Pancreas (tissue), 10 donors: ENCODE measurements at places on chromosomes 1 and 21. TPM values are rescaled to one million over a fixed set of nuclear protein-coding genes. Genes with fewer than 3 reads are reported as not detected.

The C1QA gene
- total RNA-seq = 3.3 TPM

The SPRR2A gene
- not detected for total RNA-seq

The CD53 gene
- 1.6 TPM for total RNA-seq

The IGSF21 gene
- total RNA-seq = 0.28 TPM

The GPR37L1 gene
- not detected for total RNA-seq

The TRNAU1AP gene
- total RNA-seq = 12.2 TPM

The IQGAP3 gene
- 0.32 TPM for total RNA-seq

The CENPF gene
- total RNA-seq = 0.32 TPM

The NDC1 gene
- total RNA-seq = 5.4 TPM

The TMEM82 gene
- not detected for total RNA-seq

The LIPI gene
- total RNA-seq = not detected

The FCGR1A gene
- total RNA-seq = 1.9 TPM

The CYYR1 gene
- 5.8 TPM for total RNA-seq

The SGIP1 gene
- 0.73 TPM for total RNA-seq

The CD1B gene
- total RNA-seq = 0.19 TPM

The KCNA2 gene
- 0.97 TPM for total RNA-seq

The TARS2 gene
- 12.1 TPM for total RNA-seq

The CALML6 gene
- total RNA-seq = 1.4 TPM

The MROH7 gene
- total RNA-seq = 0.38 TPM

The ZFP69B gene
- total RNA-seq = 1.9 TPM

The CELA3A gene
- total RNA-seq = 33,899 TPM

The AMY2A gene
- 4,704 TPM for total RNA-seq

The DNALI1 gene
- 13.2 TPM for total RNA-seq

The OPRD1 gene
- 0.23 TPM for total RNA-seq
